ENCODE measurements at places on chromosomes 3 and 15.

- no peak for DNase-seq
These were observed 49.5 kb downstream of the ABTB1 start for GRCh38 chr3:127722091-127722784.

DNA sequence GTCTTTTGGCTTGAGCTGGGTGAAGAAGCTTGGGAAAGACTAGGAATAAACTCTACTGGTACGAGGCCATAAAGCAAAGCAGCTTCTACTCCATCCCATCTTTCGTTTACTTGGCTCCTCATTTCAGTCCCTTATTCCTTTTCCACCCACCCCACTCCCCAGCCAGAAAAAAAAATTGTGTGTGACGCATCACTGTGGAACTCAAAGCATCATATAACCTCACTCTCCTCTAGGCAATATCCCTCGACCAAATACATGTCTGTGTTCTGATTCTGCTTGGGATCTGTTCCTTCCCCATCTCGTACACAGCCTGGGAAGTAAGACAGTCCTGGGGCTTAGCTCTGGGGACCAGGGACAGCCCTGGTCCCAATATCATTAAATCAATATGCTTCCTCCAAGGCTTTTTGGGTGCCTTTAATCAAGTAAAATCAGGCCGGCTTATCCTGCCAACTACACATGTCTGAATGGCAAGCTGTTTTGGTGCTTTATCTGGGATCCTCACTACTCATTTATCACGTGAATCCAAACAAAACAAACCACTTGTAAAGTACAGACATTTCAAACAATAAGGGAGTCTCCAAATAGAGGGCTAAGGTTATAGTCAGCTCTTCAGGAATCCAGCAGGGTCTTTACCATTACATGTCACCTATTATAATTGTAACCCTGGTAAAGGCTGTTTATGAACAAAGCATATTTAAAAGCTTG lies 74.9 kb upstream of the ZBED2 start:
- DNase-seq = no peak

- no peak for DNase-seq
These were observed 386.9 kb upstream of the CNTN3 start for GRCh38 chr3:75001330-75001729.

DNA sequence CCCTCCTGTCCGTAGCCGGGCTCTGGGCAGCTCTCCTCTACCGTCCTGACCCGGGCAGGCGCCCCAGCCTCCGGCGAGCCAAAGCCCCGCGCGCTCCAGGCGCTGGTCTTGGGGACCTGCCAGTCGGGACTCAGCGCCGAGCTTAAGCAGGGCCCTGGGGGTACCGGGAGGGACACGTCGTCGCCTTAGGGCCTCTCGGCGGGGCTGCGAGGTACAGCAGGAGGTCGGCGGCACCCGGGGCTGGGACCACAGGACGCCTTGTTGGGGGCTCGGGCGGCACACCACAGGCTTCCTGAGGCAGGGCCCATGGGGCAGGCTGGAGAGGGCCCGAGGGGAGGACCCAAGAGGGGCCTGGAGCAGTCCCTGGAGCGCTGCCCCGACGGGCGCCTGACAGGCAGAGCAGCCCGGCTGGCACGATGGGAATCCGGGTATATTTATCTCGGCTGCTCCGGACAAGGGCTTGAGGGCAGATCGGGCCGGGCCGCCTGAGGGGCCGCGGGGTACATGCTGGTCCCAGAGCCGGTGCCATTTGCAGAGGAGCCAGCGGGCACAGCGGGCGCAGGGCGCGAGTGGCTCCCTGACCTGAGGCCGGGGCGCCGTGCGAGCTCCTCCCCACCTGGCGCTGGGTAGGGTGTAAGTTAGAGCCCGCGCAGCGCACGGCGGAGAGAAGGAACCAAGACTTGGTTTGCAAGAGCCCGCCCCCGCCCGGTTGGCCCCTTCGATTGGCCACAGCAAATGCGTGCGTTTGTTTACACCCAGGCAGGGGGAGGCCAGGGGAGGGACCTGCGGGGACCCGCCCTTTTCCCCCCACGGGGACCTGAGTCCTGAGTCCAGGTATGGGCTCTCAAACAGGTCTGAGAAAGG lies 574 bp downstream of the SLC38A3 start:
- DNase-seq = peak; percentile 32

DNA sequence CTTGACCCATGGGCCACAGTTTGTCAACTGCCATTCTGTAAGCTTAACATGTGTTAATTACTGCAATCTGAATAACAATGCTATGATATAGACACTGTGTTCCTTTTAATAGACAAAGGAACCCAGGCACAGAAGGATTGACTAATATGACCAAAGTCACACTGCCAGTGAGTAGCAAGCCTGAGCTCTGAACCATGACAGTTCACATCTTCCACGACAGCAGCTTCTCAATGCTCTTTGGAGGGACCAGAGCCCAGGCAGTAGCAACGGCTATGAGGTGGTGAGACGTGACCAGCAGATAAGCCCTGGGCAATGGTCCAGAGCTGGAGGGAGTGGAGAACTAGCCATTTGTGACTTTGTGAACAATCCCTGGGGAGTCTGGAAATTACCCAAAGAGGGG lies 19.4 kb downstream of the CA12 start:
- no peak for DNase-seq

DNA sequence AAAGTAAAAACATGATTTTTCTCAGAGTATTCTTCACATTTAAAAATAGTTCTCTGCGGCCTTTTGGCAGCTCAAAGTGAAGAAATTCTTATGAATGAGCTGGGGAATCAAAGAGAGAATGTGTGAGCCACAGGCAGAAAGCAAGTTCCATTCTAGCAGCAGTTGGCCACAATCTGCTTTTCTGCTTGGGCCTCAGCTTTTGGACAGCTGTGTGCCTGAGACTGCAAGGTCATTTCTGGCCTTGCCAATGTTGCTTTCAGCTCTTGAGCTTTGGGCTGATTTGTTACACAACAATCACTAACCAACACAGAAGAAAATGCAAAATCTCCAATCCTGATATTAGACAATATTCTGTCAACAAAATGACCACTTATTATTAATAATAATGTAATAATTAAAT lies 14.4 kb upstream of the TM4SF4 start:
- no peak for DNase-seq
